Mesenchymal stem cell (in vitro differentiated cells and primary cell): ENCODE measurements at places on chromosomes 2 and 18.

DNA sequence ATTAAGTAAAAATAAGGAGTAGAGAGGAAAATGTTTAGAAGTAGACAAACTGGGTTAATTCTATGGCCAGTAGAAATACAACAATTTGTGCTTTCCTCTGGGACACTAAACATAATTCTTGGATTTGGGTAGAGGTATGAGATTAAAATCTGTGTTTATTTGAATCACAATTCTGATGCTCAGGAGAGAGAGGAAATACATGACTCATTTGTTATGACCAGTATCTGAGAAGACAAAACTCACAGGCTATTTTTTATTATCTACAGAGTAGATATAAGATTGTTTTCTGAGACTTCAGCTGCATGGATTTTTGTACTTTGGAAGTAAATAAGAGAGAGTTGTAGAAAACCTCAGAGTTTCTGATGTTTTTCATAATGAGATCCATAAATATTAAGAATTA is 315.7 kb upstream of the CWC22 start:
- DNase-seq, result peak; percentile 45

- no peak for DNase-seq
Measured at GRCh38 chr18:63098018-63098981, 221.3 kb downstream of the BCL2 start.

DNA sequence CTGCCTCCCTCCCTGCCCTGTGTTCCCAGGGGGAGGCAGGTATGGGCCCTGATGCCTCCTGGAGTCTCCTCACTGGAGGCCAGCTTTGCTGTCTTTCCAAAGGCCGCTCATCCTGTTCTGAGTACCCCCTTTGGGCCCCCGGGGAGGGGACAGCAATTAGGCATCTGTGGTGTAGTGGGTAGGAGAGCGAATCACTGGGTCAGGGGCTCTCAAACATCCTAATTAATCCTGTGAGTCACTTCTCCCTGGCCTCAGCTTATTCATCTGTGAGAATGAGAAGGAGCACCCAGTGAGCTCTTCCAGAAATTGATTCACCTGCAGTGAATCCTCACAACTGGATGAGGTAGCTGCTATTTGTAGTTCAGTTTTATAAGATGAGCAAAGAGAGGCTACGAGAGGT is 16.4 kb downstream of the TET3 start:
- DNase-seq, result no peak

DNA sequence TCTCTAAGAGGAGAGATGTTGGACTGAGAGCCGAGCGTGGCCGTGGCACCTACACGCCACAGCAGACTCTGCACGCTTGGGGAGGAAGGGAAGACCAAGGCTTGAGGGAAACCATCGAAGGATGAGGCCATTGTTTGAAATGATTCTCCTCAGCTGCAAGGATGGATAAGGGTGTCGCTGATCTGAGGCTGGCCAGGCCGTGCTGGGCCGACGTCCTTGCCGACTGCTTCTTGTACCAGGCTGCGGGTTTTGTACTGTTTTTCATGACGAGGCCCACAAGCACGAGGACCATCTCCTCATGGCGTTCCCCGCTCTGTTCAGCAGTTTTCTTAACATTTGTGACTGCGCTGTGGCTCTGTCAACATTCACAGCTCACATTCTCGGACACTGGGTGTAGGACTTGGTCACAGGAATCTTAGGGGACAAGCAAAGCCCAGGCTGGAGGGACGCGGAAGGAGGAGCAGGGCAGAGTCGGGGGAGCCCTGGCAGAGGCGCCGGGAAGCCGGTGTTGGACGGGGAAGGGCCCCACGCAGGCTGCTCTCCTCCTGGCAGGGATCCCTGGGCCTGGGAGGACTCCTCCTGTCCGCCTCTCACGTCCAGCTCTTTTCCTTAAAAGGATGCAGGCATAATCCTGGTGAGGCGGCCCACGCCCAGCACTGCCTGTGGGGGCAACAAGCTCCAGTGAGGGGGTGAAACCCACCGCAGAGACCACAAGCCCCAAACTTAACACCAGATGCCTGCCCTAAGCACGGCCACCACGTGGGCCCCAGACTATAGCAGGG is 259.0 kb upstream of the SALL3 start:
- no peak for DNase-seq

GRCh38 chr2:219947575-219947974 is 320.1 kb downstream of the SLC4A3 start:
- no peak for DNase-seq

- peak; percentile 57 for DNase-seq
Measured at GRCh38 chr18:48326901-48327675, 82.1 kb downstream of the ZBTB7C start.

GRCh38 chr2:134029418-134029817 is 224.5 kb upstream of the MGAT5 start:
- no peak for DNase-seq

DNA sequence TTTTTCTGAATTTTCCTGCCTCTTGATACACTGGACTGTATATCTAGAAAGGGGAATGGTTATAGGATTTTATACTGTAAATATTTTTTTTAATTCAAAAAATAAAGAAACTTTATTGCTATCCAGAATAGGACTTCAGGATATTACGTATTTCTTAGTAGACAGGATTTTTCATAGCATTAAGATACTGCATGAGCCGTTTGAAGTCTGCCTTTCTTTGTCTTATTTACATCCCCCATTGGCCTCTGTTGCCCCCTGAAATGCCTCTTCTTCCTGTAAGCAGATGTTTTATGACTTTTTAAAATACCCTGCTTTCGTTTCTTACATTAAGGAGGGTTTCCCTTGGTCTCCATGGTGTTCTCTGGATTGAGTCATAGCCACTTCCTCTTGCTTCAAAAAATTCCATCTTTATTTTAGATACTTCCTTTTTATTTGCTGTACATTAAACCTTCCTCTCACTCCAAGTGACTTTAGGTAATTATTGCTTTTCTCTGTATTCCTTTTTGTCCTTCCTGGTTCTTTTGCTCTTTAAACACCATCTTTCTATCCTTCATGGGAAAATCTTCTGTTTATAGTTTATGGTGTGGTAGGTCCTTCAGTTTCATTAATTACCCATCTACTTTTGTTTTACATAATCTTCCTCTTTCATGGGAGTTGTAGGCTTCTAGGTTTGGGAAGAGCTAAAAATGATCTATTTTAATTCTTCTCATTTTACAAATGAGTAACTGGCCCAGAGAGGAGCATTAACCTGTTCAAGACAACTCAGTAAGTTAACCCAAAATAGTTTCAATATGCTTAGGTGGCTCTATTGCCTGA is 72.6 kb downstream of the ZNF532 start:
- DNase-seq, result peak; percentile 77

GRCh38 chr2:13260402-13260801 is 543.7 kb downstream of the TRIB2 start:
- no peak for DNase-seq

- no peak for DNase-seq
Measured at GRCh38 chr2:216539791-216540241, 41.2 kb downstream of the RPL37A start.

GRCh38 chr2:11227595-11227994 is 72.3 kb downstream of the SLC66A3 start:
- DNase-seq, result no peak

GRCh38 chr2:216345846-216346245 is 26.4 kb downstream of the MARCHF4 start:
- DNase-seq, result peak; percentile 29
